ENCODE measurements at places on chromosomes 2 and 18.
A peak's percentile ranks its signal among the peaks of the same experiment; 100 is the strongest.

DNA sequence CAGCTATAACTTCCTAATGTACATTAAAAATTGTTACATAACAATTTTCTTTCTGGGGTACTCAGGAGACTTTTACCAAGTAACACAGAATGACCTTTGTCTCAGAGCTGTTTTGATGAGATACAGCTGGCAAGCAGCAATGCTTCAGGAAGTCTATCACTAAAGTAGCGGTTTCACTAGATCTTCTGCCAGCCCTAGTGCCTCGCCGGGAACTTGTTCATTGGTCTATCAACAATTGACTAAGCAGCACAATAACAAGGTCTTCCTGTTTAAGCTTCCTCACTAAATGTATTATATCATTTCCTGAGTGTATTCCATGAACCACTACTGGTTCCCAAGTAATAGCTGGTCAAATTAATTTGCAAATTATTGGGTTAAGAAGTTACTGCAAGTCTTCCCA is 69.2 kb downstream of the TRIP12 start:
- peak; percentile 97 for DNase-seq

GRCh38 chr2:211161236-211161635 is 604.8 kb downstream of the CPS1 start:
- no peak for DNase-seq

DNA sequence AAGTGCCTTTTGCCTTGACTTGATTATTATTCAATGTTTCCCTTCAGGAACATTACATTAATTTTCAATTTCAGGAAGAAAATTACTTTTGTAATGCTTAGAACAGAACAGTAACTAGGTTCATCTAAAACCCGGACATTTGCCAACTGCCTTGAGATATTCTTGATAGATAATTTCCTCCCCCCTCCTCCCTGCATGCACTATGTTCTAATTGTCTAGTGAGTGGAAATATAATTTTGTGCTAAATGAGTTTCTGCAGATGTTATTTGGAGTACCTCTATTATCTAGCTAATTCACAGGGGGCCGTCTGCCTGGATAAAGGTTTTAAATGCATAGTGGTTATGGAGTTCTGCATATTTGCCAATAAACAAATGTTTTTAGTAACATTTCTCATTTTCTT is 200.3 kb upstream of the SLC39A10 start:
- DNase-seq: no peak

DNA sequence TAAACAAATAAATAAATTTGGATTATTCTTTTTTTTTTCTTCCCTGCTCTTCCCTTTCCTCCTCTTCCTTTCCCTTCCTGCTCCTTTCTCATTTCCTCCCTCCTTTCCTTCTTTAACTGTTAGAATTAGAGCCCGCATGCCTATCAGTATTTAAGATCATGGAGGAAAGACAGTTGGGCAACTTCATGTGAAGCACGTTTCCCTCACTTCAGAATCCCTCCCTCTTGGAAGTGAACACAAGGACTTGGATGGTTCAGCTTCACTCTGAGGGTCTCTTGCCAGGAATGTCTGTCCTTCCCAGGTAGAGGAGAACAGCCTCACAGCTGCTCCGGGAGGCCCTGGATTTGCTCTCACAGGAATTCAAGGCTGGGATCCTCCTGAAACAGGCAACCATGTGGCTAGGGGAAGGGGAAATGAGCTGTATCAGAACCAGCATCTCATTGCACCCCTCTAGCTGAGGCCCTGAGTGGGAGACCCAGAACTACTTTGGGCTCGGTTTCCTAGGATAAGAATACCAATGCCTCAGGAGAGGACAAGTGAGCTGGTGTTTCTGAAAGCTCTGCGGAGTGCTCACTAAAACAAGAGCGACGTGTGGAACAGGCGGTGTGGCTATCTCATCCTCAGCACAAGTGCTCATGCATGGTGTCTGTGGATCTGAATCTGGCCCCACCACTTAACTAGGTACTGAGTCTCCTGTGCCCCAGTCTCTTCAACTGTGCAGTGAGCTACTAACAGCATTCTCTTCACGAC is 230.5 kb downstream of the MYCN start:
- DNase-seq: no peak

- DNase-seq: peak; percentile 45
Observed at GRCh38 chr2:58594762-58595161, 353.6 kb upstream of the FANCL start.

- no peak for DNase-seq
Observed at GRCh38 chr18:76507830-76508385, 12.9 kb upstream of the ZNF516 start.

GRCh38 chr2:170396799-170397459 is 219.0 kb downstream of the MYO3B start:
- DNase-seq: peak; percentile 25

- DNase-seq: peak; percentile 43
Observed at GRCh38 chr2:216221811-216222210, 112.7 kb downstream of the XRCC5 start.

DNA sequence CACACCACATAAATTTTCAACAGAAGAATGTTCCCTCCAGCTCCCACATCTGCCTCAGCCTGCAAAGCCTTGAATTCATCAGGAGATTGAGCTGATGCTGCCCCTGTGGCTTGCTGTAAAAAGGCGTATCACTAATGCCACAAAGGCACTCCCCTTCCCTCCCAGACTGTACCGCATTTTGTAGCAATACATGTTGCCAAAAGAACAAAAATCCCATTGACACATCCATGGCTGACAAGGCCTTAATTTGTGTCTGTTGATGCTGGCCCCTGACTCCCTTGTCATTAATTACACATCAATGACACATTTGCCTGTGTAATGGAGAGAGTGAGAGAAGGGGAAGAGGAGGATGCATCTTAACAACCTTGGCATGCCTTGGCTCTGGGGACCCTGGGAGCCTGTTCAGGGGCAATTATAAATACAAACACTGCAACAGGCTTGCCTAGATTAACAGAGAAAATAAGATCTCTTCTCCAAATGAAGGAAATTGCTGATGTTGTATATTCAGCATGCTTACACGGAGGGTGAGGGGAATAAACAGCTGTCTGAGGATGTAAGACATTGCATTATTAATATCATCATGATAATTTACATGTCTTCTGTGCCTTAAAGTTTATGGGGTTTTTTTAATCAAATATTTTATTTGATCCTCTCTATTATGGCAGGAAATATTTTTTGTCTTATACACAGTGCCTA is 264.0 kb downstream of the SUCLG1 start:
- no peak for DNase-seq

DNA sequence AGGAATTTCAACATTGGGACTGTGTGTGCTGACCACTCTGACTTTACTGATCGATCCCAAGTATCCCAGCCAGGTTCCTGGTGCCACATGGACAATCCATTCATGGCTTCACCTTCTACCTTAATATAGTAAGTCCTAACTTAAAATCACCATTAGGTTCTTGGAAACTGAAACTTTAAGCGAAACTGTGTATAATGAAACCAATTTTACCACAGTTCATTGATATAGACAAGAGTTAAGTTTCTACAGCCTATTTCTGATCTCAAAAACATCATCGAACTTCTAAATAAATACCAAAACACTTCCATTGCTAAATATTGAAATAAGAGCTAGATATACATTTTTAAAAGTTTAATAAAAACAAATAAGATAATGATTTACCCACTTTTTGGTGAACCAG is 4.4 kb upstream of the EXOC6B start:
- no peak for DNase-seq

DNA sequence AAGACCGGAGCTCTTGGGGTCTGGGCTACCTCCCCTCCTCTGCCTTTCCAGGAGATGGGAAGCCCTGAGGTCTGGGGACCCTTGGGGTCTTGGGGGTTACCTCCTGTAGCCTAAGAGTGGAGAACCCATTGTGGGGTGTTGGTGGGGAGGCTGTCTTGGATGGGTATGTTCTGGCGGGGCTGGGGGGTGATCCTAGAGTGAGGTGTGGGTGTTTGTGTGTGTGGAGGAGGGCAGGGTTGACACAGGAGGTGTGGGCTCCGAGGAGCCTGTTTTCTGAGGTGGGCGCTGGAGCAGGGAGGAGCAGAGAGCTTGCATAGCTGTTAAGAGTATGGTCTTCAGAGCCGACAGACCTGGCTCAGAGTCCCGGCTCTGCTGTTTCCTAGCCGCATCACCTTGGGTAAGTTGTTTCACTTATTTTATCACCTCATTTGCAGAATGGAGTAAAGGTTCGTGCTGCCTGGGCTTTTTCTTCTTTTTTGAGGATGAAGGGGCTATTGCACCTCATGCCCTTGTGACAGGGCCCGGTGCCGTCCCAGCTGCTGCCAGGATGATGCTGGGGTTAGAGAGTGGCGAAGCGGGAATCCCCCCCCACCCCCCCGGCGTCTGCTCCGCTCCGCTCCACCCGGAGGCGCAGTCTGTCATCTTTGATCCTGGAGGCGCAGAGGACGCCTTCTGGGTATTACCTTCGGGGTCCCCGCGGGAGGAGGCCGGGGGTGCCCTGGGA is 17.2 kb downstream of the TET3 start:
- no peak for DNase-seq

- DNase-seq: no peak
Observed at GRCh38 chr18:78871618-78872017, 108.0 kb upstream of the SALL3 start.

GRCh38 chr2:11505652-11506610 is 27.9 kb upstream of the GREB1 start:
- no peak for DNase-seq

DNA sequence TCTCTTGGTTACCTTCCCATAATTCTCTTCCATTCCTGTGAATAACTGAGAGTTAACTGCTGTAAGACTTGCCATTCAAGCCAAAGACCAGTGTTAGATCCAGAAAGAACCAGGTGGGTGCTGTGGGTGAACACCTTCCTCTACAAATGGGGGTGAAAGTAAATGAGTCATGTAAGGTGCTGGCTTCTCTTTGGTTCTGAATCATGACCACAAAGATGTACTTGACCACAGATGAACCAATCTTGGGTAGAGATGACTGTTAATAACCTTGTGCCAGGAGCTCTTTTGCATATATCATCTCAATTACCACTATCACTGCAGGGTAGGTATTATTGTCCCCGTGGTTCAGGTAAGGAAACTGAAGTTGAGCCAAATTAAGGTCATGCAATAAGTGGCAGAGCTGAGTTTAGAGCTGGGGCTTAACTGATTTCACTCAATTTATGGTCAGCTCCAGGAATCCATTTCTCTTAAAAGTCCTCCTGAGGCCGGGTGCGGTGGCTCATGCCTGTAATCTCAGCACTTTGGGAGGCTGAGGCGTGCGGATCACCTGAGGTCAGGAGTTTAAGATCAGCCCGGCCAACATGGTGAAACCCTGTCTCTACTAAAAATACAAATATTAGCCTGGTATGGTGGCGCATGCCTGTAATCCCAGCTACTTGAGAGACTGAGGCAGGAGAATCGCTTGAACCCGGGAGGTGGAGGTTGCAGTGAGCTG is 244.9 kb upstream of the CXCR4 start:
- DNase-seq: no peak

GRCh38 chr18:53165770-53166169 is 825.8 kb downstream of the DCC start:
- no peak for DNase-seq

GRCh38 chr18:9475643-9476591 is 604 bp downstream of the RALBP1 start:
- DNase-seq: peak; percentile 64

- no peak for DNase-seq
Observed at GRCh38 chr2:84939426-84940087, 31.4 kb upstream of the KCMF1 start.

GRCh38 chr2:108969856-108970255 is 19.2 kb downstream of the EDAR start:
- no peak for DNase-seq

DNA sequence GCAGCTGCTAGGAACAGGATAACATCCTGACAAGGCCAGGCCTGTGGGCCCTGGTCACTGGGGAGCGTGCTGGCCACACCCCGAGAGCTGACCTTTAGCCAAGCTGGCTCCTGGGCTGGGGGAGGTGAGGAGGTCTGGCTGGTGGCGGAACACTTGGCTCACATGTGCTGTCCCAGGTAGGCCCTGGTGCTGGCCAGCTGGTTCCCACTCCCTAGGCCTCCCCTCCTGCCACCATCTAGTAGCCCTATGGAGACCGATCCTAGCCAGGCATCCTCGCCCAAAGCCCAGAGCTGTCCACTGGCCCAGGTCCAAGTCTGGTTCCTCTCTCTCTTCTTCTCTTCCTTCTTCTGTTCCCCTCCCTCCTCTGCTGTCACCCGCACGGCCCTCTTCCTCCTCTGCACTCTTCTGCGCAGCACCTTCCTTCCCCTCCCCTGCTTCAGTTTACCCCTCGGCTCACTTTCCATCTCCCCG is 52.4 kb downstream of the TNS1 start:
- DNase-seq: no peak

DNA sequence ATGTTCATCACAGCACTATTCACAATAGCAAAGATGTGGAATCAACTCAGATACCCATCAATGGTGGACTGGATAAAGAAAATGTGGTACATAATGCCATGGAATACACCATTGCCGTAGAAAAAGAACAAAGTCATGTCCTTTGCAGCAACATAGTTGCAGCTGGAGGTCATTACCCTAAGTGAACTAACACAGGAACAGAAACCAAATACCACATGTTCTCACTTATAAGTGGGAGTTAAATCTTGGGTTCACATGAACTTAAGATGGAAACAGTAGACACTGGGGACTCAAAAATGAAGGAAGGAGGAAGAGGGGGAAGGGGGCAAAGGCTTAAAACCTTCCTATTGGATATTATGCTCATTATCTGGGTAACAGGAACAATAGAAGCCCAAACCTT is 228.1 kb upstream of the RAB6C start:
- DNase-seq: no peak

DNA sequence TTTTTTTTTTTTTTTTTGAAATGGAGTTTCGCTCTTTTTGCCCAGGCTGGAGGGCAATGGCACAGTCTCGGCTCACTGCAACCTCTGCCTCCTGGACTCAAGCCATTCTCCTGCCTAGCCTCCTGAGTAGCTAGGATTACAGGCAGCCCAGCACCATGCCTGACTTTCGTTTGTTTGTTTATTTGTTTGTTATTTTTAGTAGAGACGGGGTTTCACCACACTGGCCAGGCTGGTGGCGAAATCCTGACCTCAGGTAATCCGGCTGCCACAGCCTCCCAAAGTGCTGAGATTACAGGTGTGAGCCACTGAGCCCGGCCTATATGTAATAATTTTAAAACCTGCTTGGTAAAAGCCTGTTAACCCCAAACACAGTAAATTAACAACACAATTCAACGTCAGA is 435.7 kb downstream of the LRRTM4 start:
- no peak for DNase-seq

Measured in endothelial cell of umbilical vein (primary cell).